ENCODE measurements at places on chromosomes 5 and 9.

- DNase-seq: no peak
These were observed 32.1 kb downstream of the LCP2 start for GRCh38 chr5:170265522-170265921.

- DNase-seq: no peak
These were observed 41.0 kb downstream of the BASP1 start for GRCh38 chr5:17258431-17258830.

DNA sequence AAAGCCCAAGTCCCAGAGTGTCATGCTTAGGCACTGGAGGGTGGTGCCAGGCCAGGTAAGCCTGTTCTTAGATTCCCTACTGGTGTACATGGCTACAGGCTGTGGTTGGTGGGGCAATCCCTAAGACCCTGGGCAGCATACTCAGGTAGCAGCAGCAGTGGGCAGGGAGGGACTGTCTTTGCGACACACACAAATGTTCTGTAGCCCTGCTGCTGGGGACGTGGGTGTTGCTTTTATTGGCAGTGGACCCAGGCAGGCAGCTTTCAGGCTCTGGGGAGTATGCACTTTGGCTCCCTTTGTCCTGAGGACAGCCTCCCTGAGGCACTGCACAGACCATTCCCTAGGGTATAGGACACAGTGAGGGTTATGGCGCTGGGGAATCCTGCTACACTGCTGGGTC is 137.1 kb upstream of the ADAMTS19 start:
- DNase-seq: no peak

- DNase-seq: no peak
These were observed 18.3 kb upstream of the ANKRD55 start for GRCh38 chr5:56251440-56251839.

DNA sequence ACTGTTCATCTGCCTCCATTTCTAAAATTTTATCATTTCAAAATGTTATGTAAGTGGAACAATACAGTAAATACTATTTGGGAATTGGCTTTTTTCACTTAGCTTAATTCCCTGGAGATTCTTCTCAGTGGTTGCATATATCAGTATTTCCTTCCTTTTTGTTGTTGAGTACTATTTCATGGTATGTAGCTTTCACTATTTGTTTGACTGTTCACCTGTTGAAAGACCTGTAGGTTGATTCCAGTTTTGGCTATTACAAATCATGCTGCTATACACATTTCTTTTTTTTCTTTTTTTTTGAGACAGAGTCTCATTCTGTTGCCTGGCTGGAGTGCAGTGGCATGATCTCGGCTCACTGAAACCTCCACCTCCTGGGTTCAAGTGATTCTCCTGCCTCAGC is 33.0 kb upstream of the PWWP2A start:
- no peak for DNase-seq

DNA sequence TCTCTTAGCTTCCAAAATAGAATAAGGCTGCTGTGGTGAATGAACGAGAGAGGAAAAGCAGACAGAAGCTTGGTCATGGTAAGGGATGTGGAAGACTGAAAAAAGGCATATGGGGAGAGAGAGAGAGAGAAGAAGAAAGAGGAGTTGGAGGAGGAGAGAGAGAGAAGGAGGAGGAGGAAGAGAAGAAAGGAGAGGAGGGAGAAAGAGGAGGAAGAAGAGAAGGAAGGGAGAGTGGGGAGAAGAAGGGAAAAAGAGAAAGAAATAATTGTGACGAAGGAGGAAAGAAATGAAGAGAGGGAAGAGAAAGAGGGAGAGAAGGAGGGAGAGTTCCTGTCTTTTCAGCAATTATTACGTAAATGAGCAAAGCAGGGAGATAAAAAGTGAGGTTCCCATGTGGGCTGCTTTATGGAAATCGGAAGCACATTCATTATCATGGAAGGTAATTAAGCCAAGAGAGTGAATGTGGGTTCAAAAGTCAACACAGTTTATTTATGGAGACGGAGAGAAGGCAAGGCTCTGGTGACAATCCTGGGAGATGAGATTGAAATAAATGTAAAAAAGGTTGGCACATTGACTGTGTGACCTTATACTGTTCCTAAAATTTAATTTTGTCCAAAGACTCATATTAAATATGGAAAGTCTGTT is 611.2 kb downstream of the KIF4B start:
- DNase-seq: no peak

- no peak for DNase-seq
These were observed 84.3 kb downstream of the EQTN start for GRCh38 chr9:27212621-27213020.

DNA sequence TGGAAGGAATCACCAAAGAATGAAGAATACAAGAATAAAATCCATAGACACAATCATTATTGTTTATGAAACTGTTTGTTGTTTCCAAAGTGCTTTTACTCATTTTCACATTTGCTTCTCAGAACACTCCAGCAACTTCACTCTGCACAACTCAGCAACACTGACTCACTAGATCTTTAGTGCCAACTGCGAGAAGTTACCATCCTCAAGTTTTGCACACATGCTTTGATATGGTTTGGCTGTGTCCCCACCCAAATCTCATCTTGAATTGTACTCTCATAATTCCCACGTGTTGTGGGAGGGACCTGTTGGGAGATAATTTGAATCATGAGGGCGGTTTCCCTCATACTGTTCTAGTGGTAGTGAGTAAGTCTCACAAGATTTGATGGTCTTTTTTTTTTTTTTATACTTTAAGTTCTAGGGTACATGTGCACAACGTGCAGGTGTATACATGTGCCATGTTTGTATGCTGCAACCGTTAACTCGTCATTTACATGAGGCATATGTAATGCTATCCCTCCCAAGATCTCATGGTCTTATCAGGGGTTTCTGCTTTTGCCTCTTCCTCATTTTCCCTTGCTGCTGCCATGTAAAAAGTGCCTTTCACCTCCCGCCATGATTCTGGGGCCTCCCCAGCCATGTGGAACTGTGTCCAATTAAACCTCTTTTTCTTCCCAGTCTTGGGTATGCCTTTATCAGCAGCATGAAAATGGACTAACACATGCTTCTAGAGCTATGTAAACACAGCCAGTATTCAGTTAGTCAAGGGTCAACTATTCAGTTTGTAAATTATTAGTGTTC is 36.9 kb downstream of the CLINT1 start:
- peak; percentile 10 for DNase-seq

DNA sequence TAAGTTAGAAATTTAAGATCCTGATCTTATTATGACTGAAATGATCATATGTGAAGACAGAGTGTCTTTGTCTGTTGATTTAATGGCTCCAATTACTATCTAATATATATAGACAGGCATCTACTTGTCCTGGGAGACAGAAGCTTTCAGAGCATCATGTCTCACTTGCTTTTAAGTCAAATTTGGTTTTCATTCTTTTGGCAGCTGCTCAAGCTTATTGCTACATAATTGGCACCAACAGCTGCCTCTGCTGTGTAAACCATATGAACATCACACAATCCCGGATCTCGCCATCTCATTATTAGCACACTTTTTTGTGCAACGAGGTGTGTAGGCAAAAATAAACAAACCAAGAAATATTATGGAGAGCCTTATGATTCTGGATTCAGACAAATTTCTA is 1717.9 kb downstream of the EFNA5 start:
- DNase-seq: no peak

- DNase-seq: no peak
These were observed 13.8 kb downstream of the GSN start for GRCh38 chr9:121281614-121282276.

DNA sequence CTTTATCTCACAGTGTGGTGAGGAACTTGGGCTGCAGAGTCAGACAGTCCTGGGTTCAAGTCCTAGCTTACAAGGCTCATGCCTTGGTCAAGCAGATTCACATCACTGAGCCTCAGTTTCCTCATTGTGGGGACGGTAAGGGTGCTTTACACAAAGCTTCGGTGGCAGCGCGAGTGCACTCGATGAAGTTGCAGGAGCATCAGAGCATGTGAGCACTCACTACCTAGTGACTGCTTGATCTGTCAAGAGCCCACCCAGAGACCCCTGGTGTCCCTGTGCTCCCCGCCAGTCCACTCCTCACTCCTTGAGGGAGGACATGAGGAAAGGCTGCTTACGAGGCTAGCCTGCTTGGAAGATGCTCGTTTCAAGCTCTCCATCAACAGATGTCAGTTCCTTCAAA is 56.2 kb upstream of the GARNL3 start:
- DNase-seq: no peak

DNA sequence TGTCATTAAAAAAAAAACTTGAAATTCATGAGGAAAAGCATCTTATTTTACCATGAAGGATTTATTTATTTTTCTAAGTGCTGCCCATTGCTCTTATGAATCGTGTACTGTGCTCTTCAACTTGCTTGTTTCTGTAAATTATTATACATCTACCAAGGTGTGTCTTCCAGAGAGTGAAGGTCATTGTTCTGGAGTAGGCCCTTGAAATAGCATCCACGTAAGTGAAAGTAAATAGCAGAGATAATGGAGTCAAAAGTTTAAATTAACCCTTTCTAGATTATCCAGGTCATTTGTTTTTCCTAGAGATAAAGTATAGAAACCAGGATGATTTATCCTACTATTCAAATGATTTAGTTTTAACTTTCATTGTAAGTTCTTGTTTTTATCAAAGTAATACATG is 473.1 kb downstream of the DIRAS2 start:
- DNase-seq: no peak

- no peak for DNase-seq
These were observed 59.0 kb downstream of the LMX1B start for GRCh38 chr9:126672634-126673284.

- DNase-seq: no peak
These were observed 27.3 kb upstream of the IL17B start for GRCh38 chr5:149406203-149406978.

GRCh38 chr5:128144491-128144890 is 60.9 kb downstream of the SLC12A2 start:
- DNase-seq: no peak
